ENCODE measurements at places on chromosomes 5 and 9. TPM values are rescaled to one million over a fixed set of nuclear protein-coding genes. Genes with fewer than 3 reads are reported as not detected.

- peak; percentile 57 for DNase-seq
Observed at GRCh38 chr5:65927503-65928321, 1.3 kb downstream of the ERBIN start.

DNA sequence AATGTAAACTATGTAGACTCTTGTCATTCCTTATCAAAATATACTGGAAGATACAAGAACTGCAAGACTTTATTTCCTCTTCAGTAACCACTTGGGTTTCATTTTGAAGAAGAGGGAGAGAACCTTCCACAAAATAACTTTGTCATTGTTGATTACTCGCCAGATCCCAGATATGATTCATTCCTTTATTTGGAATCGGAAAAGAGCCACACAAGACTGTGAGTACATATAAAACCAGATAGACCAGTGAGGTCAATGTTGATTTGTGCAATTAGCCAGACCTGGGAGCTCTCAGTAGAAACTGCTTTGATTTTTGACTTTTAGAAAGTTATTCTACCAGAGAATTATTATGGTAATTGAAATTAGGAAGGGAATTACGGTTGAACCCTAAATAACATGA is 146.1 kb downstream of the TMEM167A start:
- no peak for DNase-seq

DNA sequence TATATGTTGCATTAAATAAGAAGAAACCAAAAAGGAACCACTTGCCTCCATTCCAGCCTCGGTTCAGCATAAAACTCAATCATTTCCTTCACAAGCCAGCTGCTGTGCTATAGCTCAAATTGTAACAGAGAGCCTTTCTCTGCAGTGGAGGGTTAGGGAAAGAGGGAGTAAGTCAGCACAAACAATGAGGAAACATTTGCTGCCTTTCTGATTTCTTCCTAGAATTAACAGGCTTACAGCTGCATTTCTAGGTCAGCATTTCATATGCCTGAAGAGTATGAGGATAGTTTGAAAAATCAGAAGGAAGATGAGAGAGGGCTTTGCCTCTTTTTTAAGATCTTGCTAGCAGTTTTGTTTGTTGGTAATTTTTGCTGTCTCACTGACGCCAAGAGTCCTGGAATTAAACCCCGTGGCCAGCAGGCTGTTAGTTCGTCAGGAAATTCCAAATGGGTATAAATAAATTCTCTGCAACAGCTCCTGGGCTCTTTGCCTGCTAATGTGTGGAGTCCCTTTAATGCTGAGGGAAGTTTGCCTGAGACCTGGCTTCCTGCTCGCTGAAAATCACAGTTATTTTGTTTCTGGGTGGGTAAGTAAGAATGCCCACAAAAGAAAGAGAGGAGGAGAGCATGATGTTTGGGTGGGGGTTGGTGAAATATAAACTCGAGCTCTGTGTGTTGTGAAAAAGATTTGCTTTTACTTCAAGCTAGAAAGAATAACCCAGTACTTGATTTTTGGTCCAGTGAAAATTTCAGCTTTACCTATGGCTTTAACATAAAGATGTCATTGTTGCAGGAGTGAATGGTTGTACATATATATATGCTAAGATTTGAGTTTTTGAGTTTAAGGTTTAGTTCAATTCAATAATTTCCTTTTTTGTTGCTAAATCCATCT is 148.1 kb upstream of the DMRT1 start:
- peak; percentile 67 for DNase-seq

DNA sequence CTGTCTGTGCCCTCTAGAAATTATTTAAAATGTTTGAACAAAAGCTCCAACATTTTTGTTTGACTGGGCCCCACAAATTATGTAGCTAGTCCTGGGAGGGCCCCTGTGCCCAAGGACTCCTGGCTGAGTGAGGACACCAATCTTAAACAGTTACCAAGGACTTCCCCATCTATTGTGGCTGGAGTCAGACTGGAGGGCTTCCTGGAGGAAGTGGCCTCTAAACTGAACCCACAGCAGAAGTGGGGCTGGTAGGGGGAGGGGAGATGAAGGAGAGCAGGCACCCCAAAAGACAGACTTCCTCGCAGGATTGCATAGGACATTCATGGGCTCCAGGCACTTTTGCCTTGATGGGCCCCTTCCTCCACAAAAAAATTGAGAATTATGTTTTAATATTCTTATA is 8.1 kb downstream of the ADAMTS13 start:
- DNase-seq, result no peak

- DNase-seq, result no peak
Observed at GRCh38 chr9:18720691-18721090, 246.7 kb downstream of the ADAMTSL1 start.

DNA sequence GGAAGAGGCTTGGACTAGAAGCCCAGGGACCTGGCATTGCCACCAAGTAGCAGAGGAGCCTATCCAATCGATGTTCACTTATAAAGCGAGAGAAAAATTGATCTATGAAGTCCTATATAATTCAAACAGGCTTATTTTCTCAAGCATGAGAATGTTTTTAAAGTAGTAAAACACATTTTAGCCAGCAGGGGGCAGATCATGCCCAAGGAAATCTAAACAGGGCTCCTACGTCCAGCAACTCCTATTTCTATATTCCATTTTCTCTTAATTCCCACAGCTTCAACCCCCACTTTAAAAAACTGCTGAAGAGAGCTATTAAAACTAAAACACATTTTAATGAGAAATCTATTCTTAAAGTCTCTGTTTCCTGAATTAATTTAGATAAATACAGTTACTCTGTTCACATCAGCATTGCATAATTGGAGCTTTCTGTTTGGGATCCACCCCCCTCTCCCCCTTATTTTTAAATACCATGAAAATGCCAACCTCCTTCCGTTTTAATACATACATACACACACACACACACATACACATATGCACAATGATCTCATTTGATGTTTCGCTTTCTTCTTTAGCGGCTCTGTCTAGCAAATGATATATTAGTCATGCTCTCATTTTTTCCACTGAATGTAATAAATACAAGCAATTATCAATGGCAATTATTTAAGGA is 144.9 kb downstream of the MYO10 start:
- DNase-seq, result peak; percentile 69

DNA sequence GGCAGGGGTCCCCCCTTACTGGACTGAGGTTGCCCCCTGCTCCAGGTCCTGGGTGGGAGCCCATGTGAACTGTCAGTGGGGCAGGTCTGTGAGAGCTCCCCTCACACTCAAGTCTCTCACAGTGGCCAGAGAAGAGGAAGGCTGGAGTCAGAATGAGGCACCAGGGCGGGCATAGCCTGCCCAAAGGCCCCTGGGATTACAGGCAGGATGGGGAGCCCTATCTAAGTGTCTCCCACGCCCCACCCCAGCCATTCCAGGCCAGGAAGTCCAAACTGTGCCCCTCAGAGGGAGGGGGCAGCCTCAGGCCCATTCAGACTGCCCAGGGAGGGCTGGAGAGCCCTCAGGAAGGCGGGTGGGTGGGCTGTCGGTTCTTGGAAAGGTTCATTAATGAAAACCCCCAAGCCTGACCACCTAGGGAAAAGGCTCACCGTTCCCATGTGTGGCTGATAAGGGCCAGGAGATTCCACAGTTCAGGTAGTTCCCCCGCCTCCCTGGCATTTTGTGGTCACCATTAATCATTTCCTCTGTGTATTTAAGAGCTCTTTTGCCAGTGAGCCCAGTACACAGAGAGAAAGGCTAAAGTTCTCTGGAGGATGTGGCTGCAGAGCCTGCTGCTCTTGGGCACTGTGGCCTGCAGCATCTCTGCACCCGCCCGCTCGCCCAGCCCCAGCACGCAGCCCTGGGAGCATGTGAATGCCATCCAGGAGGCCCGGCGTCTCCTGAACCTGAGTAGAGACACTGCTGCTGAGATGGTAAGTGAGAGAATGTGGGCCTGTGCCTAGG is at the start of gene CSF2:
Gene CSF2, plus strand, starts transcription at position 559 of the 783 bp plus-strand sequence. Its CDS starts 35 bp downstream, at position 594.
- no peak for DNase-seq

- DNase-seq, result no peak
Observed at GRCh38 chr5:150989695-150990094, 30.7 kb upstream of the GPX3 start.

Gene ZCCHC9
- polyA plus RNA-seq, result 38.3 TPM

Gene CDH9
- 0.13 TPM for polyA plus RNA-seq

Gene SLC9A3
- polyA plus RNA-seq, result 3.5 TPM

Gene MELK
- 19.9 TPM for polyA plus RNA-seq

Gene FAM169A
- polyA plus RNA-seq, result 2.9 TPM
